ENCODE measurements at places on chromosomes 12 and 14.

DNA sequence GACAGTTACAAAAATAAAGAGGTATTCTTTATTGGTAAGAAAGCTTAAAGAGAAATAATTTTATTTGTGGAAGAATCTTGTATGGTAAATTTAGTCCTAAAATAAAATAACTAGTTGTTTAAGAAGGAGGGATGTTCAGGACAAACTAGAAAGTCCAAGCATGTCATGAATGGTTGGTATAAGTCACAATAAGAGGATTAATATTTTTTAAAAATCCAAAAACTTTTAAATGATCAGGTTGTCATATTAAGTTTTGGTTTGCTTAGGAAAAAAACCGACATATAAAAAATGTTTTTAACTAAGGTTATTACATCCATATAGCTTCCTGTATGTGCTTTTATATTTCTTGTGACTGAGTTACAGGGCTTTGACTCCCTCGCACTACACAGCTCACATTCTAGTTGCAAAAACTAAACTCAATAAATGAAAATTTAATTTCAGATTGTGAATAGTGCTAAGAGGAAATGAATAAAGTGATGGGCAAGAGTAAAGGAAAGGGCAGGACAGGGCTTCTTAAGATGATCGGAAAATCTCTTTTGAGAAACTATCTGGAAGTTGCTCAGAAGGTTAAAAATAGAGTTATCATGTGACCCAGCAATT, 80.7 kb upstream of the METAP2 start:
- no peak for DNase-seq

- DNase-seq, result no peak
Measured at GRCh38 chr12:1527789-1528188, 66.6 kb downstream of the FBXL14 start.

DNA sequence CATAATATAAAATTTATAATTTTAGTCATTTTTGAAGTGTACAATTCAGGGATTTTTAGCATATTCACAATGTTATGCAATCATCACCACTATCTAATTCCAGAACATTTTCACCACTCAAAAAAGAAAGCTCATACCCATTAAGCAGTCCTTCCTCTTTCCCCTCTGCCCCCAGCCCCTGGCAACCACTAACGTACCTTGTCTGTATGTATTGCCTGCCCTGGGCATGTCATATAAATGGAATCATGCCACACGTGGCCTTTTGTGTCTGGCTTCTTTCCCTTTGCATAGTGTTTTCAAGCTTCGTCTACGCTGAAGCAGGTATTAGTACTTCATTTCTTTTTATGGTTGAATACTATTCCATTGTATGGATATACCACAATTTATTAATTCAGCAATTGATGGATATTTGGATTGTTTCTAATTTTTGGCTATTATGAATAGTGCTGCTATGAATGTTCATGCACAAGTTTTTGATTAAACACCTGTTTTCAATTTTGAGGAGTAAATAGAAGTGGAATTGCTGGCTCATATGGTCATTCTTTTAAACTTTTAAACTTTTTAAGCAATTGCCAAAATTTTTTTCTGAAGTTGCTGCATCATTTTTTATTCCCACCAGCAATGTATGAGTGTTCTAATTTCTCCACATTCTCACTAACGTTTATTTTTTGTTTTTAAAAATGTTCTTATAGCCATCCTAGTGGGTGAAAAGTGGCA, 1.6 kb upstream of the SSTR1 start:
- DNase-seq, result no peak

GRCh38 chr12:65859519-65859918, 35.2 kb downstream of the HMGA2 start:
- no peak for DNase-seq

DNA sequence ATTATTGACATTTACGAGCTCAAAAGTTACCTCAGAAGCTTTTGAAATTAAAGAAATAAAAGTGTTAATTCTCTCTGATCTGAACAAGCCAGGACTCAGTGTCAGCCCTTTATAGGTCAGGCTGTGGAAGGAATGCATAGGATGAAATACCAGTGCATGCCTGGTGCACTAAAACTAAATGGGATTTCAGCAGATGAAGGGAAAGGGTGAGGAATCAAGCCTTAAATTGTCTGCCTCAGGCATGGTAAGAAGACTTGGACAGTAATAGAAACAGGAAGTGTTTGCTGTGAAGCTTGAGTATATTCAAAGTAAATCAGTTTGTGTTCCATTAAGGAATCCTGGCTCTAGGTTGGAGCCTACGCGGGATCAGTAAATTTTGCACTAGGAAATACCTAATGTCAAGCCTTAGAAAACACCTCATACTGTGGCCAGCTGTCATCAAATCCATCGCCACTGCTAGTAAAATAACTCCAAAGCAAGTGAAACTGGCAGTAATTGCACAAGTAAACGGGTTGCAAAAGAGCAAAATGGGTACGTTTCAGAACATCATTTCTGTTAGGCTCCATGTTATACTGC, 76.3 kb downstream of the PDE3A start:
- no peak for DNase-seq

GRCh38 chr12:59010118-59010517, 89.8 kb upstream of the LRIG3 start:
- no peak for DNase-seq

- no peak for DNase-seq
Measured at GRCh38 chr12:54017878-54018467, 9.2 kb downstream of the HOXC8 start.

DNA sequence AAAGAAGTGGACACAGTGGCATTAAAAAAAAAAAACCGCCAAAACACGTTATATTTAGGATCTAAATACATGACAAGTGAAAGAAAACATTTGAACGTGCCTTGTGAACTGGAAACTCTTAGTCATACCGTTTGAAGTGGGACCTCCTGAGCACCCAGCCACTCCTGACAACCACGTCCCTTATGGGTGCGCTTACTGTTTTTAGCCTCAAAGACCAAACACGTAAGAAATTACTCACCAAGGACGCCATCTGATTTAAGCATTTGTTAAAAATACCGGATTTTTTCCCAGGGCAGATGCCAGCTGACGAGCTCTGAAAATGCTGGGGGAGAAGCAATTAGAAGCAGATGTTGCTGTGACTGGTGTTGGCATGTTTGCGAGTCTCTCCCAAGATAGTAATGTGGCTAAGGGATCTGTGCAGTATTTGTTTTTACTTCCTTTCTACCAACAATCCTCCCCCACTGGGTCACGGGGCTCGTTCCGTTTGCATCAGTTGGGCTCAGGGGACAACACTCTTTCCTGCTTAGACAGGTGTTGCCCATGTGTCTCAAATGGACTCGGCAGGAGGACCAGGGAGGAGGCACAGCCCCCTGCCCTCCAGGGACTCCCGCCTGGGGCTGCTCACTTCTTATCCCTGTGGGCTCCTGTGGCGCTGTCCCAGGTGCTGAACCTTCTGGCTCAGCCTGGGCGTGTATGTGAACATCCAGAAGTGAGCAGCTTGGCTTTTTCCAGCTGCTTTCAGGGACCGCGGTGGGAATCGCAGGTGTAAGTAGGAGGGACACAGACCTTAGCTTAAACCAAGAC, 101.0 kb downstream of the BEGAIN start:
- DNase-seq, result no peak

- no peak for DNase-seq
Measured at GRCh38 chr14:80615831-80616230, 325.7 kb downstream of the CEP128 start.

DNA sequence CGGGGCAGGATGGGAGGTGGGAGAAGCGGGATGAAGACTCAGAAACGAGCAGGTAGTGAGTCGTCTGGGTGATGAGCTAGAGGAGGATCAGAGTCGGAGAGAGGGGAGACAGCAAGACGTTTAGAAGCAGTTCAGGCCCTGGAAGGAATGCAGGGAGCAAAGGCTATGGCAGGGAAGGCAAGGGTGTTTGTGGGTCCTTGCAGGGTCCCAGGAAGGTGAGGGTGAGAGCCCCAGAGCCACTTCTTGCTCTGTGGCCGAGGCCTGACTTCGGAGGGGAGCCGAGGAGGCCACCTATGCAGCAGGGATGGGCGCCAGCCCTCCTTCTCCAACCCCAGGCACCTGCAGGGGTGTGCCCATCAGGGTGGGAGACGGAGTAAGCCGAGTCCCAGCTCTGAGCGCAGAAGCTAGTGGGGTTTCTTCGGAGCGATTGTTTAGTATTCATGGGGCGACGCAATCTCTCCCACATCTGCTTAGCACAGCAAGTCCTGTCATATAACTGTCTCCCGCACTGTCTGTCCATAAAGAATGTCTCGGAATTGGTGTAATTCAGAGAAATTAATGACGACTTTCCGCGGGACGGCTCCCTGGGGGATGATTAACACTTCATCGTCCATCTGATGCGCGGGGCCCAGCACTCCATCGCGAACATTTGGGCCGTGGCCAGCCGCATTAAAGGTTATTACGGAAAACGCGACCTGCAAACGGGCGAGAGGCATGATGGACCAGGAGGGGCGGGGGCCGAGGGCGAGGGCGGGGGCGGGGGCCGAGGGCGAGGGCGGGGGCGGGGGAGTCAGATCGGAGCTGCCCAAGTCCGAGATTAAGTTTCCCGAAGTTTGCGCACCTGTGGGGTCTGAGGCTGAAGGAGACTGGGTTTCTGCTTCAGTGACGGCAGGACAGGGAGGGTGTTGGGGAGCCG, 12.2 kb upstream of the CALCOCO1 start:
- DNase-seq, result no peak

DNA sequence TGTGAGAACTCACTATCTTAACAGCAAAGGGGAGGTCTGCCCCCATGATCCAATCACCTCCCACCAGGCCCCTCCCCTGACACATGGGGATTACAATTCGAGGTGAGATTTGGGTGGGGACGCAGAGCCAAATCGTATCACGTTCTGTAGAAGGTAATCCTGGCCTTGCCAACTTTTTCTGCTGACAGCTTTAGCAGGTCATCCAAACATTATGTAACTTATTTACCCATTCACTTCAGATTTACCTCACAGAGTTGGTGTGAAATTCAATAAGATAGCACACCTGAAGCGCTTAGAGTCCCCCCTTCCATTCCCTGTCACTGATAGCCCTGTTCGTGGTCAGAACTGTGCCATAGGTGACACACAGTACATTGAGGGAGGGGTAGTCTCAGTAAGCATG, 219.1 kb downstream of the FBXL14 start:
- DNase-seq, result no peak

- no peak for DNase-seq
Measured at GRCh38 chr14:73731111-73731510, 16.9 kb upstream of the PNMA1 start.

DNA sequence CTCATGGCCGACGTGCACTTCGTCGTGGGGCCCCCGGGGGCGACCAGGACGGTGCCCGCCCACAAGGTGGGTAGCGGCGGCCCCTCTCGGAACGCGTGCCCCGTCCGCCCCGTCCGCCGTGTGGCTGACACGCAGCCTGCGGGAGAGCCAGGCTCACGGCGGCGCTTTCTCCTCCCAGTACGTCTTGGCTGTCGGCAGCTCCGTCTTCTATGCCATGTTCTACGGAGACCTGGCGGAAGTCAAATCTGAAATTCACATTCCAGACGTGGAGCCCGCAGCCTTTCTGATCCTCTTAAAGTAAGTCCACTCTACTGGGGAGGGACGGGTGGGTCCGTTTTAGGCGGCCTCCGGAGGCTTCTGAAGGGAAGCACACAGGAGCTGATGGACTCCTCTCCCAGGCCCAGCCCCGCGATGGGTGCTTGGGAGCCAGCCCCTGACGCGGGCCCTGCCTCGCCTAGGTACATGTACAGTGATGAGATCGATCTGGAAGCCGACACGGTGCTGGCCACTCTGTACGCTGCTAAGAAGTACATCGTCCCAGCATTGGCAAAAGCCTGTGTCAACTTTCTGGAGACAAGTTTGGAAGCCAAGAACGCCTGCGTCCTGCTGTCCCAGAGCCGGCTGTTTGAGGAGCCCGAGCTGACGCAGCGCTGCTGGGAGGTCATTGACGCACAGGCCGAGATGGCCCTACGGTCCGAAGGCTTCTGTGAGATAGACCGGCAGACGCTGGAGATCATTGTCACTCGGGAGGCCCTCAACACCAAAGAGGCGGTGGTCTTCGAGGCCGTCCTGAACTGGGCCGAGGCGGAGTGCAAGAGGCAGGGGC, 1.1 kb downstream of the BTBD6 start:
- no peak for DNase-seq

GRCh38 chr12:108462686-108463085, 52.4 kb upstream of the FICD start:
- no peak for DNase-seq

DNA sequence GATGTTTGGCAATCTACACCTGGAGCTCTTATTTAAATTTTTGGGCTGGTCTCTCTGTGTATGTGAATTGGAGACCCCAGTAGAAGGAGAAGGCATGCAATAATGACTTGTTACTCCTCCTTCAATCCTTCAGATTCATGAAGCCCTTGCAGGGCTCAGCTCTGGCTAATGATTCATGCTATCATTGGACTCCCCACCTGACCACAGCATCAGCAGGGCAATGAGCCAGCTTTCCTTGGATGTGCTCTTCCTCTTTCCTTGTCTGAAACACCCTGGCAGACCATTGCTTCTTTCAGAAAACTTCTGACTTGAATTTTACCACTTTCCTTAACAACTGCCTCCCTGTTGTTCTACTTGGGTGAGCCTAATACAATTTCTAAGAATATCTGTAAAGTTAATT, 1019.2 kb downstream of the AACS start:
- DNase-seq, result no peak

- no peak for DNase-seq
Measured at GRCh38 chr12:106417926-106418910, 60.7 kb downstream of the POLR3B start.

DNA sequence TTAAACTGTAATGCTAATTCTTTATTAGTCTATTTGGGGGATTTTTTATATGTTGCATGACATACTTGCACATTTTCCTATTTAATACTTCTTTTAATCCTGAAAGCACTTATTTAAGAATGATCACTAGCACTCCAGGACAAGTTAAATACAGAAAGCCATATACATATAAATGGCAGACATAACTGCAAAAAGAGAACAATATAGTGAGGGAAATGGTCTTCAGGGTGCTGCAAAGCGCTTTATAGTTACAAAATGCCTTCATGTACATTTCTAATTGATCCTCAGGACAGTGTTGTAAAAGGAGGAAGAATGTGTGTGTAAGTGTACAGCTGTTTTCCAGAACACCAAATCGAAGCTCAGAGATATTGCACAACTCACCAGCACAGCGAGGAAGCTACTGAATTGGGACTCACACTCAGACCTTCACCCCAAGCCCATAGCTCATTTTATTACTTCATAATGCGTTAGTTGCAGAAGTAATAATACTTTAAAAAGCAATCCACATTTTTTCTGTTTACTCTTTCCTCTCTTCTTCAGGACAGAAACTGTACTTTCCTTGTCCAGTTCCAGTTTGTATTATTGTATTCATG, 428.2 kb downstream of the RAD51B start:
- DNase-seq, result no peak

DNA sequence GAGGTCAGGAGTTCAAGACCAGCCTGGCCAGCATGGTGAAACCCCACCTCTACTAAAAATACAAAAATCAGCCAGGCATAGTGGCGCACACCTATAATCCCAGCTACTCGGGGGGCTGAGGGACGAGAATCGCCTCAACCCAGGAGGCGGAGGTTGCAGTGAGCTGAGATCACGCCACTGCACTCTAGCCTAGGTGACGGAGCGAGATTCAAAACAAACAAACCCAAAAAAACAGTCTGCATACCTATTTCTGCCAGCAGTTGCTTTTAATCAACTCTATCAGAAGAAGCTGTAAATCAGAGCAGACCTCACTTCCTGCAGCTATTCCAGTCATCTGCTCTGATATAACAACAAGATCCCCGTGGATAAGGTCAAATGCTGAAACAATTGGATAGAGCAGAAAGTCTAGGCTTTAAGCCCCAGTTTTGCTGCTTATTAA, 50.5 kb downstream of the LIMA1 start:
- no peak for DNase-seq

Measured in substantia nigra (tissue), 51 donors.